A172 (cell line): ENCODE measurements at places on chromosomes 3 and 15.

DNA sequence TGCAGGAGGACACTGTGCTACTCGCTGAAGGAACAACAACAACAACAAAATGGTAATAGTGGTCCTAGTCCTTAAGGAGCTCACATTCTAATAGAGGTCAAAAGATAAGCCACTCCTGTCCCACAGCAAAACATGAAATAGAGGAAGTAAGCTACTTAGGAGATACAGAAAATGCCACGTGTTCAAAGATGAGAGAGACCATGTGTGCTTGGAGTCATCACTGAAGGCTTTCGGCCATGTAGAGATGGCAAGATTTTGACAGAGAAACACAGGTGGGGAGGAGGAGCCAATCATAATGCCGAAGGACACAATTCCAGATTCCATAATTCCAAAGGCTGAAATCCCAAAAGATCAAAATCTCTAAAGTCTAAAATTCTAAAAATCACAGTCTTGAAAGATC, 24.8 kb upstream of the RIOX2 start:
- DNase-seq, result no peak

GRCh38 chr3:24315971-24316370, 178.7 kb downstream of the THRB start:
- DNase-seq, result no peak

DNA sequence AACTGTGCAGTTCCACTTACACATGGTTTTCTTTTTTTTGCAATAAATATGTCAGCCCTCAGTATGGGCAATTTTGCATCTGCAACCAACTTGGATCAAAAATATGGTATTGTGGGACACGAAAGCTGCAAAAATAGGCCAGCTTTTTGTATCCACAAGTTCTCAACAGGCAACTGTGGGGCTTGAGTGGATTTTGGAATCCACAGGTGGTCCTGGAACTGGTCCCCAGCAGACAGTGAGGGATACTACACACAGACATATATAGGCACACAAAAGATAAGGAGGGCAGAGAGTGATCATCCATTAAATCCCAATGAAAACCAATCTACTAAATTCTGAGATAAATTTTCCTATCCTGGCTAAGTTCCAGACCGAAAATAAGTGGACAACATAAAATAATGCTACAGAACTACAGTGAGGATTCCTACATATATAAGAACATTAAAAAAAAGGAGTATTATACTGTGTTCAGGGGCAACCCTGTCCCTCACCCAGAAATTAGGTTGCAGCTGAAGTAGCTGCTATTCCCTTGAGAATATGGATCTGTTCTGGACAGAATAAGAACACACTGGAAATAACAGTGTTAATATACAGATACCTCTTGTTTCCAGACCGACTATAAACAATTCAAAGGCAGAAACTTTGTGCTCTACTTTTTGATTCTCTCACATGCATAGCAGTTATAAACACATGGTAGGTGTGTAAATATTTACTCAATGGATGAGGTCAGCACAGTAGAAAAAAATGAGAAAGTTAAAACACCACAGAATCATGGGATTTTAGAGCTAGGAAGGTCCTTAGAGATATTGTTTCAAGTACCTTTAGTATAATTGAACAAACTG, 25.4 kb downstream of the DENND4A start:
- DNase-seq, result no peak

DNA sequence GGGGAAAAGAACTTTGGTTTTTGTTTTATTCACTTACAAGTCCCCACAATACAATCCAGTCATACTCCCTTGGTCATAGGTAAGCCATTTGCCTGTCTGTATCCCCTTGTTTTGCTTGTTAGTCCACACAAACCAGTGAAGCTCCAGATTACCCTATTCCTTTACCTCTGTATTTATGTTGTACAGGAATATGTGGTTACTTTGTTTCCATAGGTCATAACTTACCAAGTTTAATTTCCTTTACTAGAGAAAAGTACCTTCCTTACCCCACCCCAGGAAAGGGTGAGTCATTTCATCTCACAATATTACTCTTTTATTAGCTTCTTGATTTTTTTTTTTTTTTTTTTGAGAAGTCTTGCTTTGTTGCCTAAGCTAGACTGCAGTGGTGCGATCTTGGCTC, 113.4 kb upstream of the LRRFIP2 start:
- DNase-seq, result peak; percentile 64

- no peak for DNase-seq
Observed at GRCh38 chr15:79601405-79602086, 169.4 kb downstream of the MINAR1 start.

GRCh38 chr3:111808439-111808838, 50.6 kb upstream of the PHLDB2 start:
- peak; percentile 14 for DNase-seq

DNA sequence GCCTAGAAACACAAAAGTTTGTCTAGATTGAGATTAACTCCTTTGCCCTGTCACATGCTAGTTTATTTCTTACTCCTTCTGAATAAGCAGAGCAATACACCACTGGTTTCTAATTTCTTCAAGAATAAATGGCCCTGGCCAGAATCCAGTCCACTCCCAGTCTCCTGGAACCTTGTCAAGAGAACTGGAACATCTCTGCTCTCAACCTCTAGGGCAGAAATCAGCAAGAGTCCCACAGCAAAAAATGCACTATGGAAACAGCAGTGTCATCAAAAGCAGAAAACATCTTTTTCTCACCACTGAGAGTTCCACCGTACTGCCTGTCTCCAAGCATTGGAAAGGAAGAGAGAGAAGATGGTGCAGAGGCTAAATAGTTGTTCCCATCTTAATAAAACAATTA, 35.9 kb upstream of the PPP2R3A start:
- DNase-seq, result no peak

GRCh38 chr3:50574444-50574831, 5.1 kb downstream of the HEMK1 start:
- DNase-seq, result no peak

GRCh38 chr3:15180042-15180611, 25.9 kb upstream of the CAPN7 start:
- DNase-seq, result no peak

DNA sequence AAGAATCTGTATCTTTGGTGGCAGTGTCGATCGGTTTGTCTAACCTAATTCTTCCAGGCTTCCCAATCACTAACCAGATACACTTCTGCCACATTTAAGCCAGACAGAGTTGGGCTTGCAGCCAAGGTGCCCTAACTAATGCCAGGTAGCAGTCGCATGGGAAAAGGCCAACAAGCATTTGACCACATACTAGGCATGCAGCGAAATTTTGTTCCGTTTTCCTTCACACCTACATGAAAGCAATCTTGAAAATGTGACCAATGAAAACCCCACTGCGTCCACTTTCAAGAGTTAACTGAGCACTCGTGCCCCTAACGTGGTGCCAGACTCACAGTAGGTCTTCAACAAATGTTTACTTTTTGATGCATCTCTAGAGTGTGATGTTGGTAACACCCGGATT, 192.2 kb upstream of the TPM1 start:
- peak; percentile 42 for DNase-seq

GRCh38 chr3:178540184-178540583, 3.9 kb downstream of the KCNMB2 start:
- no peak for DNase-seq

GRCh38 chr3:64368257-64369020, 143.2 kb upstream of the PRICKLE2 start:
- DNase-seq, result no peak

GRCh38 chr15:49421991-49422390, 1.1 kb upstream of the FGF7 start:
- DNase-seq, result peak; percentile 32

DNA sequence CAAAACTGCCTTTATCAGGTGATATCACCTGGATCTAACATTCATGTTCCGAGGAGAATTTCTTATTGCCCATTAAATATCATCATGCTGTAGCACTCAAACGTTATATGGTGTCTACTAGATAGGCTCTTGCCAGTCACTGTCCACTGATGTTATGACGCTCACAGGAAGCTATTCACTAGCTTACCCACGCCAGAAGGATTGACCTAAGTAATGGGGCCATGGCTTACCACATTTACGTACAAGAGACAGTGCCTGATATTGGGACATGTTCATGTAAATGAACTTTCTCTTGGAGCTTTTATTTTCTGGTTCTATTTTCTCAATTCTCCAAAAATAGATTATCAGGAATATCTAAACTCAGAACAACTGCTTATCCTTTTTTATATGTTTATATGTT, 91.7 kb upstream of the NAALADL2 start:
- no peak for DNase-seq

DNA sequence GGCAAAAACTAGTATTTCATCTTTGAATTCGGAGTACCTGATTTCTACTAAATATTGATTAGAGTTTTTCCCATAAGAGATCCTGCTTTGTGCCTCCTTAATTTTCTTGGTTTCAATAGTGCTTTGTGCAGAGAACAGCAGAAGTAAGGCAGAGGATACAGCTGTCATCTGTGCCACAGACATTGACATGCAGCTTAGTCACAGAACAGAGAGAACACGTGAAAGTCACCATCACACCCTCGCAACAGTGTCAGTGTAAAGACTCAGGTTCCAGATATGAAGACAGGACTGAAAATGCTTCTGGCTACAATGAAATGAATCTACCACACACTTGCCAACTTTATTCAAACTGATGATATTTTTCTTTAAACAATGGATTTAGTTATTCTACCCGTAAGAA, 942.8 kb upstream of the CFAP20DC start:
- DNase-seq, result no peak

GRCh38 chr3:194536871-194537637, 50.3 kb upstream of the ATP13A3 start:
- peak; percentile 73 for DNase-seq
